ENCODE measurements at places on chromosomes 3 and 15.

DNA sequence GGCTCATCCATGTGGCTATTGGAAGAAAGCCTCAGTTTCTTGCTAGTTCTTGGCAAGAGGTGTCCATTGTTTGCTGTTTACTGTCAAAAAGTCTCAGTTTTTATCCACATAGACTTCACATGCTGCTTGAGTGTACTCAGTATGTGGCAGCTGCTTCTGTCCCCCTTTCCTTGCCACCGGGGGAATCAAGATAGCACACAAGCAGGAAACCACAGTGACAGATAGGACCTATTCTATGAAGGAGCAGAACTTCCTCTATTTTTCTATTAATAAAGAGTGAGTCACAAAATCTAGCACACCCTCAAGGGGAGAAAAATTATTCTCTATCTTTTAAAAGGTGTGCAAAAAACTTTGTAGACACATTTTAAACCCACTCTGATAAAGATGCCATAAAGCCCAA, 121.4 kb upstream of the GMNC start:
- DNase-seq: no peak

- DNase-seq: no peak
Observed at GRCh38 chr3:185508335-185508991, 9.6 kb upstream of the TMEM41A start.

- DNase-seq: no peak
Observed at GRCh38 chr3:101122681-101123080, 129.5 kb upstream of the ABI3BP start.

GRCh38 chr3:157058392-157059071, 101.4 kb downstream of the CCNL1 start:
- no peak for DNase-seq

DNA sequence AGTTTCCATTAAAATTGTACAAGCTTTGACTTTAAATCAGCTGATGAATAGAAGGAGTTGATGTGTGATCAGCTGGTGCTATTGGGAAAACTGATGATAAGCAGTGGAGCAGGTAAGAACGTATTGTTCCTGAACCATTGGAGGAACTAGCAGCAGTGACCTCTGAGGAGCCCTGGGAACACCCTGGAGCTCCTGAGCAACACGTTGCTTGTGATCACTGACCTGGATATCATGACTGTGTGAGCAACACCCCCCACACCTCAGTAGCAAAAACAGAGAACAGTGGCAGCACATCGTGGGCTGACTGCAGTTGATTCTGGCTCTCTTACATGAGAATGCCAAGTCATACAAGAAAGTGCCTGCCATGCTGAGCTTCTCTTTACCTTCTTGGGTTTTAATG, 72.9 kb downstream of the BLM start:
- no peak for DNase-seq

GRCh38 chr15:52786436-52787122, 3.6 kb downstream of the ONECUT1 start:
- DNase-seq: no peak

- no peak for DNase-seq
Observed at GRCh38 chr15:51838270-51838669, 8.8 kb downstream of the TMOD3 start.

Data from adrenal gland (tissue), 19 donors.